ENCODE measurements at places on chromosomes 12 and 14. TPM values are rescaled to one million over a fixed set of nuclear protein-coding genes. Genes with fewer than 3 reads are reported as not detected.

The HPD gene
- not detected for total RNA-seq

DNA sequence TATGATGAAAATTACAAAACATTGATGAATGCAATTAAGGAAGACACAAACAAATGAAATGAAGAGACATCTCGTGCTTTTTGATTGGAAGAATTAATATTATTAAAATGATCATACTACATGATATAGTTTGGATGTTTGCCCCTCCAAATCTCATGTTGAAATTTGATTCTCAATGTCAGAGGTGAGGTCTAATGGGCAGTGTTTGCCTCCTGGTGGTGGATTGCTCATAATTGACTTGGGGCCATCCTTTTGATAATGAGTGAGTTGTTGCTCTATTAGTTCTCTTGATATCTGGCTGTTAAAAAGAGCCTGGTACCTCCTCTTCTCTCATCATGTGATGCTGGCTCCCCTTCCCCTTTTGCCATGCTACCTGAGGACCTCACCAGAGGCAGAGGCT, 56.7 kb downstream of the CD163L1 start:
- no peak for DNase-seq
- no peaks in the 10 kb centered on the region for H3K36me3 ChIP-seq
- H3K27ac ChIP-seq: no peak overlapping the region

The IL26 gene
- total RNA-seq: 0.34 TPM

The SLC39A2 gene
- 0.60 TPM for total RNA-seq

The ACOT6 gene
- not detected for total RNA-seq
